Natural killer cell treated with Interleukin-12 subunit alpha and Interleukin-12 subunit beta and Interleukin-15 and Interleukin-18, amount 100 ng/mL, for 72 hours (primary cell): ENCODE measurements at places on chromosomes 7 and 10. TPM values are rescaled to one million over a fixed set of nuclear protein-coding genes. Genes with fewer than 3 reads are reported as not detected.

DNA sequence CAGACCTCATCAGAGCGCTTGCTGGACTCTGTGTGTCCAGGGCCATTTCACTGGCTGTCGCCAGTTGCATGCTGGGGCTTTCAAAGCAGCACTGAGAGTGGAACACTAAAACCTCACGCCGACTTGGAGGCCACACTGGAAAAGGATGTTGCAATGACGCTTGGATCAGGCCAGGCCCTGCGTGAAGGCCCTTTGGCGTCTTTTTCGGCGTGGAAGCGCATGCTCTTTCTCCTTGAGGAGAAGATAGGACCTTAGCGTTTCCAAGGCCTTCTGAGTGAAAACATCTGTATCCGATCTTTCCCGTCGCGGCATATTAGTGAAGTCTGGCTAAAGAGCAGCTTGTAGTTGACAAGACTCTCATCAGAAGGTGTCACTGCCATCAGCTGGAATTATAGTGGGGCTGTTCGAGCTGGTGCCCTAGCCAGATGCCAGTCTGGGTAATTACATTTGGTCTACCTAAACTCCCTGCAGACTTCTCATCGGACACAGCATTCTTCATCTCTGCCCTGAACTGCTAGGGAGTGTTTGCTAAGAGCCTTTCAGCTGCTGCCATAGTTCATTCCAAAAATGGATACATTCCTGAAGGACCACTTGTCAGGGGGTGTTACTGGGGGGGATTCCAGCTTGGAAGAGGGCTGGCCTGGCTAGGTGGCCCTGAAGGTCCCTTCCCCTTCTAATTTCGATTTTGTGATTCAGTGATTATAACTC is 167.7 kb upstream of the TCF7L2 start:
- DNase-seq = no peak

GRCh38 chr7:150973571-150974451 is 4.3 kb downstream of the KCNH2 start:
- no peak for DNase-seq

- DNase-seq = no peak
Observed at GRCh38 chr10:73469579-73469978, 26.2 kb downstream of the PPP3CB start.

GRCh38 chr10:88037623-88038022 is 174.2 kb downstream of the PTEN start:
- peak; percentile 65 for DNase-seq

- no peak for DNase-seq
Observed at GRCh38 chr10:43199684-43200537, 61.7 kb downstream of the CSGALNACT2 start.

DNA sequence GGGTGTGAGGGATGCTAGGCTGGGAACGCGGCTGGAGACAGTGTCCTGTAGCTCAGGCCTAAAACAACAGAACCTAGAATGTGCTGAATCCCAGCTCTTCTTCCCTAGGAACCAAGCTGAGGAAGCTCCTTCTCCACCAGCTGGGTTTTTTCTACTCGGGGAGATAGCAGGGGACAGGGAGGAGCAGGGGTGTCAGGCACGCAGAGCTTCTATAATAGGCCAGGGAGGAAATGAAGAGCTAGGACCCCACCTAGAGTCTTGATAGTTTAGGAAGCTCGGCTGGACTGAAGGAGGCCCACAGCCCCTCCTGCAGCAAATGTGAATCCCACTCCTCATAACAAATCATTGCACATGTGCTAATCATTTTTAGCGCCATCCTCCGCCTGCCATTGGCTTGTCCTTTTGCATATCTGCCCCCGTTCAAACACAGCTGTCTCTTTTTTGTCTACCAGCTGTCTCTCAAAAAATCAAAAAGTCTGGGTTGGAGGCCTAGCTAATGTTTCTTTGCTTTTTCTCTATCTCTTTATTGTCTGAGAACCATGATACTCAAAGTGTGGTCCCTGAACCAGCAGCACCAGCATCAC is 24.1 kb upstream of the FAM180A start:
- no peak for DNase-seq

DNA sequence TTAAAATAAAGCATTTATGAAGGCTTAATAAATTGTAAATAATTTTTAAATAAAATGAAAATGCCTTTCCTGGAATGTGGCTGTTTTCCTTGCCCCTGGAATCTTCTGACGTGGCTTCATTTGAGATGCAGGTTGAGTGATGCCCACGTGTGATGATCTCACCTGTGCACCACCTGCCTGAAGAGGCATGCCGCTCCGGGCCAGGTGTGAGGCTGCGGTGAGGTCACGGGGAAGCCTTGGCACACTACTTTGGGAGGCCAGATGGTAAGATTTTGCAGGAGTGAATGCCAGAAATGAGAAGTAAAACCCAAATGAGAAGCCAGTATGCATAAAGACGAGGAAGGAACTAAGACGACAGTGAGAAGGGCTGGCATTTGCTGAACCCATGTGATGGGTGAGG is 36.2 kb downstream of the GOT1 start:
- no peak for DNase-seq

DNA sequence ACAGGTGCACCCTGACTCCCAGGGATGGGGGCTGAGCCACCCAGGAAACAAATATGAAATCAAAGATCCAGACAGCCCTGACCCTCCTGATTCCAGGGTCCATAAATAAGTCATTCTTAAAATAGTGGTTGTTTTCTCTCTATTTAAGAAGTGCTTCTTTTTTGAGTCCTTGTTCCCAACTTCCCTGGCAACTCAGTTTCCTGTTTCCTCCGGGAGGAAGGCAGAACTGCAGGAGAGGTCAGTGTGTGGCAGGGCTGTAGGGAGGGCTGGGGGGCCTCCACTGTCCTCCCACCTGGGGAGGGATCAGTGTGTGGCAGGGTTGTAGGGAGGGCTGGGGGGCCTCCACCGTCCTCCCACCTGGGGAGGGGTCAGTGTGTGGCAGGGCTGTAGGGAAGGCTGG is 88.7 kb upstream of the PDGFA start:
- DNase-seq = peak; percentile 35

- DNase-seq = no peak
Observed at GRCh38 chr10:46077731-46078413, 31.8 kb upstream of the MSMB start.

DNA sequence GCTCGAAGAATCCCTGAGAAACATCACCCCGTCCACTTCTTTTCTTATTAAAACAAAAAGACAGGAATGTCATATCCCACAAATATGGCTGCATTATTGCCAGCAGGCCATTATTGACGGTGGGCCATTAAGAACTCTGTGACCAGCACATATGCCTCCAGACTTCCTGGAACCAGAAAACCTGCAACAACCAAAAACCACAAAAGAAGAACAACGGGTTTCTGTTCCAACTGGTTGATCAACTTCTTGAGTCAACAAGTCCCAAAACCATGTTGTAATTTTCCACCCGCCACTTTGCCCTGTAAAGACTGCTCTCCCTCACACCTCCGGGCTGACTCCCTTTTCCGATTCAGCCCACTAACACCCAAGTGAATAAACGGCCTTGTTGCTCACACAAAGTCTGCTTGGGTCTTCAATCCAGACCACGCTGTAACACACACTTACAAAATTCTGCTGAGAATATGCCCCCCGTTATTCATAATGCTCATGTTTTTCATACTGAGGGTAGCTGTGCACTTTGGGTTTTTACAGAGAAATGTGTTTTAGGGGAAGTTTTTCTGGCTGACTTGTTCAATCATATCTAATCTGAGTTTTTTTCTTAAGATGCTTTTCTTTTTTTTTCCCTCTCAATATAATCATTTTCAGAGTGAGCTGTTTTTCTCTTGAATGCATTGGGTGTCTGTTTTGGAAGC is 20.7 kb downstream of the ZNF107 start:
- no peak for DNase-seq

- DNase-seq = no peak
Observed at GRCh38 chr7:149254181-149254858, 7.7 kb upstream of the ZNF783 start.

DNA sequence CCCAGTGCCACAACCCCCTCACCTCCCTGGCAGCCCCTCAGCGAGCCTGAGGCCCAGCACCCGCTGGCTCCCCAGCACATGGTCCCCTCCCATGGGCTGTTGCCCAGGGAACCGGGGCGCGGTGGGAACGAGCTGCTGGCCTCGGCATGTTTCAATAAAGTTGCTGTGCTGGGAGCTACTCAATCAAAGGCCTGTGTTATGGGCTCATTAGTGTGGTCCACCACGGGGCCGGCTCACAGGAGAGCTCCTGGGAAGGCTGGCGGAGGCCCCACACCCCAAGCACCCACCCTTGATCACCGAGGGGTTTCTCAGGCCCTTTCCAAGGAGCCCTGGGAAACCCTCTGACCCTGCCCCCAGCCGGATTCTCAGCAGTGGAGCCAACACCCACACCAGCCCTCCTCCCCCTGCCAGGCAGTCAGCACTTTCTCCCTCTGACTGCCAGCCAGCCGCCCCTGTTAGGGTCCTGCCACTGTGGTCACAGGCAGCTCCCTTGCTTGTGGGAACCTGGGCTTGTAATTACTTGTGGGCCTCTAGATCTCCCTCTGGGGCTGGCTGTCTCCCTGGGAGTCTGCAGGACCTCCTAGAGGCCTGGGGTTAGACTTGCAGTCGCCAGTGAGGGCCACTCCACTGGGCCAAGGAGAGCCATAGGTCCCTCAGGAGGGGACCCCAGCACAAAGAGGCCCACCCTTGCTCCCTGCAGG is 24.8 kb upstream of the TRIM8 start:
- no peak for DNase-seq

DNA sequence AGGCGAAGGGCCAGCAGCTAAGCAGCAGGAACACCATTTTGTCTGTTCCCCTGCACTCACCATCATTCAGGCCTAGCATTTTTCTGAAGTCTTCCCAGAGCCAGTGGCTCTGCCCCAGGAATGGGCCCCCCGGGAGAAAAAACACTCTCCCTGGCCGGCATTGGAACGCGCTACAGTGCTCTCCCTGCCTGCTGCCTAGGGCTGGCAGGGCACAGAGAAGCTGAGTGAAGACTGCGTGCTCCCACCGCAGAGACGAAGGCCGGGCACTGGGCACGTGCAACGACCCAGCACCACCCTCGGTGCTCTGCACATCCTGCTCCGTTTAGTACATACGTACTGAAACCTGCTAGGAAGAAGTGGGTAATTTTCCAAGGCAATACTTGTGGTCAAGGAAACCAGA is 34.4 kb downstream of the HSPA12A start:
- DNase-seq = no peak

DNA sequence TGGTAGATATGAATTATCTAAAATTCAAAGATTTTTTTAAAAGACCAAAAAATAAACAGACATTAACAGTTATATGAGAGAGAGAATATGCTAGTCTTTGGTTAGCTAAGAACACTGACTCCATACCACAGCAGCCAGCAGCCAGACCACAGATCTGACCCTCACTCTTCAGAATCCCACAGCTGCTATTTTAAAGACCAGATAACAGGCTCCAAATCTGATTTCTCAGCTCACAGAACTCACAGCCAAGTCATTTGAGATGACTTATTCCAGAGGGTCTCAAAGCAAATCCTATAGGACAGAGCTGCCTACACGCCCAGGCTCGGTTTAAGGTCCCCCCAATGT is 20.4 kb downstream of the NUDCD3 start:
- DNase-seq = no peak

- DNase-seq = no peak
Observed at GRCh38 chr7:4768597-4769569, 6.5 kb upstream of the AP5Z1 start.

DNA sequence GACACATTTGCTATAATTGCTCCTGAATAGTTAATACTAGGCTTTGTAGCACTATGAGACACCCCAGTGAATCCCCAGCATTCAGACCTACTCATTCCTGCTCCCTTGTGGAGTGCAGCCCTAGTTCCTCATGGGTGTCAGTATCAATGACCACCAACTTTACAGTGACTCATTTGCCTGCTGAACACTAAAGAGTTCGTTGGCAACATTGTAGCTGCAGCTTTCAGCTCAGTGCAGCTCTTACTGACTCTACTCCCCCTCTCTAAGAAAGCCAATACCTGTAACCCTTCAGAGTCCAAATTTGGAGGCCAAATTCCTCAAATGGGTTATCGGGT is 127.1 kb upstream of the MTPN start:
- no peak for DNase-seq

DNA sequence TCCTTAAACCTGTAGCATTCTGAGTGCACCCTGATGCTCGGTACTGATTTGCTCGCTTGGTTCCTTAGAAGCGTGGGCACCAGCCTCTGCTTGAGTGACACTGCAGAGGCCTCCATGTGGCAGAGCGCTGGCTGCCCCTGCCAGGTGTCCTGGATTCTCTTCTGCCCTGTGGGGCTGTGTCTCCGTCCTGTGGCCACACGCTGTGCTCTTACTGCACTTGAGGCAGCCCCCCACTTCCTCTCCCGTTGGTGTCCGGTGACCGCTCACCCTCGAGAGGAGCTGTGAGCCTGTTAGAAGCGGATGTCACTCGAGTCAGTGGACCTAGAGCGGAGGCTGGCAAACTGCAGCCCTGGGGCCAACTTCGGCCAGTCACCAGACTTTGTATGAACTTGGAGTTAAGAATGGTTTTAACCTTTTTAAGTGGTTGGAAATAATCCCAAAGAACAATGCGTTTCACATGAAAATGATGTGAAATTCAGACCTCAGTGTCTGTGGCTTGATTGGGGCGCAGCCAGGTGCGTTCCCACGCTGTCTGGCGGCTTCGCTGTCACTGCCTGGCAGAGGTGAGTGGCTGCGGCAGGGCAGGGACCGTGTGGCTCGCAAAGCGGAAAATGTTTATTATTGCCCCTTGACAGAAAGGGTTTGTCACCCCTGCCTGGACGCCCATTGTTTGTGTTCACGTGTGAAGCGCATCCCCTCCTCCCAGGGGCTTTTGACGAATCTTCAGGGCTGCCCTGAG is 114.6 kb downstream of the CYTH3 start:
- DNase-seq = no peak

- no peak for DNase-seq
Observed at GRCh38 chr7:143299840-143300239, 11.7 kb downstream of the CASP2 start.

DNA sequence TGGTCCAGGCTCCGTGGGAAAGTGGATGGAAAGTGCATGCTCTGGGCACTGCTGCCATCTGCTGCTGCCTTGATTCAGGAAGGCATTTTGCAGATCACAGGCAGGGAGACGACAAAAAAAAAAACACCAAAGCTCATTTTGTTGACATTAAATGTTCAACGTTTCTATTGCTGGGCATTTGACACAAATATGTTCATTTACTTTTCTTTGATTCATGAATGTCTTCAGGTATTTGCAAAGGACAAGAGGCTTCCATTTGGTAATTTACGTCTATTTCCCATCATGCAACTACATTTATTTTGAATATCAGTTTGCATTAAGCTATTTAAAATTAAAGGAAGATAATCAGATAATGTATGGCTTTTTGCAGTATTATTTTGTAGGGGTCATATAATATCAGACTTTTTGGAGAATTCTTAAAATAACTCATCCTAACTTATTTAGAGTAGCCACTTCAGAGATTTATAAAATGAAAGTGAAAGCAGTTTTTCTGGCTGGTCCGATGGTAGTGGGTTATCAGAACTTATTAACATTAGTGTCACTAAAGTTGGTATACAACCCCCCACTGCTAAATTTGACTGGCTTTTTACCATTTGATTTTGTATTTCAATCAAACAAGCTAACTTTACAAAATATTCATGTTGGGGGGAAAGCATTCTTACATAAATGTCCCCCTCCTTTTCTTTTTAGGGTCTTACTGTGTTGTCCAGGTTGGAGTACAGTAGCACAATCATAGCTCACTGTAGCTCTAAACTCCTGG is 65.3 kb downstream of the PDIA4 start:
- no peak for DNase-seq

The ANKRD7 gene
- not detected for total RNA-seq

The TRPV5 gene
- total RNA-seq = not detected

The PTF1A gene
- total RNA-seq = not detected

The CPVL gene
- not detected for total RNA-seq

The OR13A1 gene
- not detected for total RNA-seq

The FAM3C gene
- 52.5 TPM for total RNA-seq

The HGF gene
- not detected for total RNA-seq

The DNAH11 gene
- total RNA-seq = 0.45 TPM
